DMS53 (cell line): ENCODE measurements at places on chromosomes 13 and 19.
A peak's percentile ranks its signal among the peaks of the same experiment; 100 is the strongest.

DNA sequence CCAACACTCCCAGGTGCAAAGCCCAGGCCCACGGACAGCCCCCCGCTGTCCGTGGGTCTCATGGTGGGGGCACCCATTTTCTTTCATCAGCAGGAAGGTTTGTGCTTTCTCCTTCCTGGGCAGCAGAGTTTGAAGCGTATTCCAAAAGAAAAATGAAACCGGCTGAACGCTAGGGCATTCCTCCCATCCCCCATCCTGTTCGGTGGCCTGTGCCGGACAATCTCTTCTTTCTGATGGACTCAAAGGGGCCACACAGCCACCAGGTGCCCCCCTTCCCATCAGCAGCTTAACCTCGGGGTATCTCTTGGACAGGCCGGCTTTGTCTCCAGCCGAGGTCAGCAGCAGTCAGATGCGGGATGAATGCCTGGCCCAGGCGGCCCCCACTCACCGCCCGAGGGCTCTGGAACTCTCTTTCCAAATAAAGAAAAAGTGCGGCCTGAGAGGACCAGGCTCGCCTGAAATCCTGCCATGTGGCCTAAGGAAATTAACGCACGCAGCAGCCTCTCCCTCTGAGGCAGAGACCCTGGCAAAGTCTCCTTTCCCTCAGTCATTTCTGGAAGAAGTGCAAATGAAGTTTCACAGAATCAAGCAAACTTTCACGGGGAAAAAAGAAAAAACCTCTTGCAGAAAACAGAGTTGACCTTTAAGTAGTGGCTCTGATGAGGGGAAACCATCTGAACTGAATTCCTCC lies 67.8 kb downstream of the RASA3 start:
- peak; percentile 46 for DNase-seq

- DNase-seq, result peak; percentile 78
Observed at GRCh38 chr13:51844862-51845573, at the start of gene TMEM272. Gene TMEM272 (minus strand): TSS chr13:51845177. CDS start chr13:51838530, 6,647 bp downstream.

DNA sequence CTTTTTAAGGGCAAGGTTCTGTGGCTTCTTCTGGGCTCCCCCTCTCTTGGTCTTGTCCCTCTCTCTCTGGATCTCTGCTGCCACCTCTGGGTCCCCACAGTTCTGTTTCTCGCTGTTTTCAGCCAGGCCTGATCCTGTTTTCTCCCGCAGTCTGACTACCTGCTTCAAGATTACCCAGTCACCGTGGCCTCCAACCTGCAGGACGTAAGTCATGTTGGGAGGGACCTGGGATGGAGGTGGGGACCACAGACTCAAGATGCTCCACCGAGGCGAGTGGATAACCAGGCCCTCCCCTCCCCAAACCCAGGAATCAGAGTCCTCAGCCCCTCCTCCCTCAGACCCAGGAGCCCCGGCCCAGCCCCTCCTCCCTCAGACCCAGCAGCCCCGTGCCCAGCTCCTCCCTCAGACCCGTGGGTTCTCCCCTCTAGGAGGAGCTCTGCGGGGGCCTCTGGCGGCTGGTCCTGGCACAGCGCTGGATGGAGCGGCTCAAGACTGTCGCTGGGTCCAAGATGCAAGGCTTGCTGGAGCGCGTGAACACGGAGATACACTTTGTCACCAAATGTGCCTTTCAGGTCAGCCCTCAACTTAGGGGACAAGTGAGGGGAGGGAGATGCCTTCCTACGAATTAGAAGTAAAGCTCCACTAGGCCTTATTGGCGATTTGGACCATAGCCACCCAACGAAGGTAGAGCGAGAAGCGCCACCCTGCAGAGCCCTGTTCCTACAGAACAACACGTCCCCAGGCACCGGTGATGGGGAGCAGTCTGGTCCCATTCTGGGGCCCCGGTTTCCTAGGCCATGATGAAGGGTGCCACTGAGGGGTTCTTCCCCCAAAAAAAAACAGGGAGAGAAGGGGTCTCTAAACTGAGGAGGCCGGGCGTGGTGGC lies 2.2 kb downstream of the FLT3LG start:
- DNase-seq, result peak; percentile 76

GRCh38 chr19:58536852-58537798 lies 6.7 kb upstream of the TRIM28 start:
- no peak for DNase-seq

GRCh38 chr13:106917024-106917571 lies 349.2 kb upstream of the ARGLU1 start:
- DNase-seq, result no peak

DNA sequence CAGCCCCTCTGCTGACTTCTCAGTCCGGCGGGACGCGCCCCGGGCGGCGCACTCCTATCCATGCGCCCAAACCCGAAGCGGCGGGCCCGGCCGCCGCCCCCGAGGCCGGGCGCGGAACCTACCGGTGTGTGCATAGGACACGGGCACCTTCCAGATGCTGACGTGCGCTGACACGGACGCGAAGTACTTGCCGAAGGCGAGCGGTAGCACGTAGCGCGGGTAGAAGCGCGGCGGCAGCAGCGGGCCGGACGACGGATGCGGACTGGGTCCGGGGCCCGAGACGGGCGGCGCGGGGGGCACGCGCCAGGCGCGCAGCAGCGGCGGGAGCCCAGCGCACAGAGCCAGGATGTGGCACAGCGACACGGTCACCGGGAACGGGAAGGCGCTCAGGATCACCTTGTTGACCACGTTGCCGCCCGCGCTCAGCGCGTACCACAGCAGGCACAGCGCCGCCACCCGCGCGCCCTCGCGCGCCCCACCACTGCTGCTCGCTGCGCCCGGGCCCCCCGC lies 338 bp downstream of the SLC35E1 start:
- DNase-seq, result peak; percentile 76

DNA sequence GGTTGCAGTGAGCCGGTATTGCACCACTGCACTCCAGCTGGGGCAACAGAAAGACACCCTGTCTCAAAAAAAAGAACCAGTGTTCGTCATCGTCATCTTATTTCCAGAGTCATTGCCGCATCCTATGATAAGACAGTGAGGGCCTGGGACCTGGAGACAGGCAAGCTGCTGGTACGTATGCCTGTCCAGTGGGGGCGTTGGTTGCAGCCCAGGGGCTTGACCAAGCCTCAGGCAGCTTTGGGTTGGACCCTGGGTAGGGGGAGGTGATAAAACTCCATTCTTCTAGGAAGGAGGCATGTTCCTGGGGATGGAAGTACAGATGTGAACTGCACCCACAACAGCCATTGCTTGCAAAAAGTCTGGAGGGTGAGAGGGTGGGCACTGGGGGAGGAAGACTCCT lies 15.6 kb downstream of the WDR88 start:
- no peak for DNase-seq

- DNase-seq, result no peak
Observed at GRCh38 chr19:38544569-38545315, 73.0 kb downstream of the MAP4K1 start.

DNA sequence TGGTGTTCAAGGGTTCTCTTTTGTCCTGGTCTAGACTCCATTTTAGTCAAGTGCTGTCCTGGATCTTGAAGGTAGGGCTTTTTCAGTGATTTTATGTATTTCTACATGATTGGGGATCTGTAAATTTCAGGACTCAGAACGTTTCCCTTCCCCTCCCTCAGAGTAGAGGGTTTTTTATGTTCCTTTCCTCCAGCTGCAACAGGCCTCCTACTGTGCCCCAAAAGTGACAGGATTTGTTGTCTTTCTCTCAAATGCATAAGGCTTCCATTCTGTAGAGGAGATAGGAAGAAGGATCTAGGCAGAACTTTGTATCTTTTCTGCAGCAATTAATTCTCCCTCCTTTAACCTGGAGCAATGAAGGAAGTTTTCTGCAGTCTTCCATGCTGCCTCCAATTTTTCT lies 251.3 kb downstream of the MAB21L1 start:
- no peak for DNase-seq

GRCh38 chr13:67152085-67152484 lies 78.1 kb downstream of the PCDH9 start:
- DNase-seq, result no peak
